ENCODE measurements at places on chromosomes 6 and 20.

DNA sequence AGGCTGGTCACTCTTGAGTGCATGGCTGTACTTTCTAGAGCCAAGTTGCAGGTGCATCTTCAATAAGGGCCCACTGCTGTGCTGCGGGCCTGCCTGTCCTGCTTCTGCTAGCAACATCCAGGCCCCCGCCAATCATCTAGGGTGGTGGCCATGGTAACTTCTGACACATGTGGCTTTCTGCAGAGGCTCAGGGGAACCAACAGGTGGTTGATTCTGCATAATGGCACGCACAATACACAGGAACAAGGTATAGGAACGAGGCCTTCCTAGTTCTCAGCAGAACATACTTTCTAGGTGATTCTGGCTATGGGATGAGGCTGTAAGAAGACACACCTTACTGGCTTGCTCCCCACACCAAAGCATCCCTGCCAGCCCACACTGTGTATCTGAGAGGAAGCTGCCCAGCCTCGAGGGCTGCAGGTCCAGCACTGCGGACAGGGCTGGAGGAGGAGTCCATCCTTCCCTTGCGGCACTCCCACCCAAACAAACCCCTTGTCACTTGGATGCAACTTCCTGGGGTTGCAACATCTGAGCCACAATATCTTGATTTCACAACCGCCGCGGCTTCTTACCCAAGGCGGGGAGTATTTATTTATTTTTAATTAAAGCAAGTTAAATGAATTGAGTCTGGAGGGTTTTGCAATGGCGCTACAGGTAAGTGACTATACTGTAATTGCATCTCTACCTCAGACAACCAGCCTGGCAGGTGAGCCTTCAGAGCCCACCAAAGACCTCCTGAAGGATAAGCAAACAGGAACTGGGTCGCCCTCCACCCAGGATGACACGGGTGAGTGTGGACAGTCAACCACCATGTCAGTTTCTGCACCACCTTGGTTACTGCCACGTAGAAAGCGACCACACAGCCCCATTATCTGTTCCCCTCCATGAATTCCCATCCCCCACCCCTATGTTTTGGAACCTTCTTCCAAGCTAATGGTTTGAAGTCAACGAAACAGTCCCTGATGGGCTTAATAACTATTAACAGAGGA, 49.6 kb downstream of the SULF2 start:
- no peak for DNase-seq

- DNase-seq = no peak
Observed at GRCh38 chr6:134352786-134353480, 35.0 kb upstream of the SGK1 start.

GRCh38 chr6:145866456-145867396, 52.1 kb upstream of the FBXO30 start:
- no peak for DNase-seq

GRCh38 chr6:8736156-8736895, 301.0 kb upstream of the SLC35B3 start:
- no peak for DNase-seq

- no peak for DNase-seq
Observed at GRCh38 chr6:56037601-56038000, 162.2 kb upstream of the BMP5 start.

GRCh38 chr20:54115172-54115854, 44.9 kb upstream of the BCAS1 start:
- DNase-seq = no peak

GRCh38 chr6:11702500-11703130, 76.0 kb downstream of the ADTRP start:
- DNase-seq = no peak

DNA sequence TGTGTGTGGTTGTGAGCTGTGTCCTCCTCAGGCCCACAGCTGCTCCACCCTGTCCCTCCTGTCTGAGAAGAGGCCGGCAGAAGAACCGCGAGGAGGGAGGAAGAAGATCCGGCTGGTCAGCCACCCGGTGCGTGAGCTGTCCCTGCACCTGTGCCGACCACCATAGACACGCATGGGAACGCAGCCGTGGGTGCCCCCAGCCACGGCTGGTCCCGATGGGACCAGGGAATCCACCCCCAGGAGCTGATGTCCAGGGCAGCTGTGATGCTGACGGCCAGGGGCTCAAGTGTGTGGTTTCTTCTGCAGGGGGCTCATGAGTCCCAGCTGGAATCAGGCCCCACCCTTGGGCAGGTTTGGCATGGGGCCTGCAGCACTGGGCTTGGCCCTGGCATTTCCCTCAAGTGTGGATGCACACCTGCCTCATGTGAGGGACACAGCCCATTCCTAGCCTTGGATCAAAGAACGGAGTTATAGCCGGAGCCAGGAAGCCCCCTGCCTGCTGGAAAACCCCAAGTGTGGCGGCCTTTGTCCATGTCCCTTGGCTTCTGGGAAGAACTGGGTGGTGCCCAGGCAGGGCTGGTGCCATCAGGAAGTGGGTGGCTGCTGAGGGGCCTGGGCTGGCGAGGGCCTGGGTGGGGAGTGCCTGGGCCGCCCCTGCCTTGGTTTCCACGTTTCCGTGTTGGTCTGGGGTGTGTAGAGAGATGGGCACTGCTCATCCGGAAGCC, 4.6 kb upstream of the TNFRSF6B start:
- DNase-seq = no peak

- no peak for DNase-seq
Observed at GRCh38 chr6:124970243-124970642, 8.0 kb downstream of the RNF217 start.

DNA sequence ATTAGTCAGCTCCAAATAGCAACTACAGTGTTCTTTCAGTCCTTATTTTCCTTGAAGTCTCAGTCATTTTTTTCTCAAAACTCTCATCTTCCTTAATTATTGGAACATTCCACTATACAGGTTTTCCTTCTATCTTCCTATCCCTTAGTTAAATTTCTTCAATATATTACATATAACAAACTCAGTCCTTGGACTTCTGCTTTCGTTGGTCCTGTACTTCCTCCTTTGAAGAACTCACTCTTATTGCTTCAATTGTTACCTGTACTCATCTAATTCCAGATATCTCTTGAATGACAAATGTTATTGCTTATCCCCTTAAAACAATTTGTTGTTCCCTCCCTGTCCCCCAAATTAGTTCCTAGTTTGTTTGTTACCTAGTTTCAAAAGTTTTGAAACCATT, 67.7 kb upstream of the NOTCH4 start:
- DNase-seq = no peak

GRCh38 chr6:147905711-147906110, 397.2 kb downstream of the SAMD5 start:
- no peak for DNase-seq

GRCh38 chr20:1267161-1267560, 1.1 kb downstream of the SNPH start:
- no peak for DNase-seq

- no peak for DNase-seq
Observed at GRCh38 chr6:85008296-85009009, 244.1 kb upstream of the TBX18 start.

DNA sequence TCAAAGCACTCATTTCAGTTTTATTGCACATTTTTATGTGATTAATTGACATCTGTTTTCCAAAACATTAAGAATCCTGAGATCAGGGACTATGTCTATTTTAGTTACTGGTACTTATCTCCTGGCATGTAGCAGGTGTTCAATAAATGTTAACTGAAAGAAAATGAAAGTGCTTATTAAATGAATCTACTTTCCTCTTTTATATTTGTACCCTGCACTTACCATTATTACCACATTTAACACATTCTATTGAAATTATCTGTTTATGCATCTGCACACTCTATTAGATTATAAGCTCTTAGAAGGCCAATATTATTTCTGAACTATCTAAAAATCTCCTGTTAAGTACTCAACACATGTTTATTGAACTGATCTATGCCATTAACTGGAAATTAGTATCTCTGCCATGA, 131.9 kb downstream of the EPM2A start:
- DNase-seq = no peak

DNA sequence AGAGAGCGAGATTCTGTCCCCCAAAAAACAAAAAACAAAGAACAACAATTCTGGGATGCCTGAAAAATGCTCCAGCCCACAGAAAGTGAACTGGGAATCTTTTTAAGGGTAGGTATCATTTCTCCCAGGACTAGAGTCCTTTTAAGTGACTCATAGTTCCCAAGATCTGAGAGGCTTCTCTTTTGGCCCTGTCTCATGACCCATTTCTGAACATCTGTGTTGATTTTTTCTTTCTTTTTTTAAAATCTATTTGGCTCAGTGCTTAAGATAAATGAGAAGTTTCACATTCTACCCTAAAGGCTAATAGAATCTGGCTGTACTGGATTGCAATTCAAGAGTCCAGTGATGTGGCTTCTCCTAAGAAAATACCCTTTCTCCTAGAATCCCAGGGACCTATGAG, 217.6 kb upstream of the FOXQ1 start:
- no peak for DNase-seq

GRCh38 chr20:24969186-24970029, 20.3 kb downstream of the CST7 start:
- DNase-seq = no peak

GRCh38 chr6:97870273-97870672, 587.3 kb upstream of the MMS22L start:
- no peak for DNase-seq

DNA sequence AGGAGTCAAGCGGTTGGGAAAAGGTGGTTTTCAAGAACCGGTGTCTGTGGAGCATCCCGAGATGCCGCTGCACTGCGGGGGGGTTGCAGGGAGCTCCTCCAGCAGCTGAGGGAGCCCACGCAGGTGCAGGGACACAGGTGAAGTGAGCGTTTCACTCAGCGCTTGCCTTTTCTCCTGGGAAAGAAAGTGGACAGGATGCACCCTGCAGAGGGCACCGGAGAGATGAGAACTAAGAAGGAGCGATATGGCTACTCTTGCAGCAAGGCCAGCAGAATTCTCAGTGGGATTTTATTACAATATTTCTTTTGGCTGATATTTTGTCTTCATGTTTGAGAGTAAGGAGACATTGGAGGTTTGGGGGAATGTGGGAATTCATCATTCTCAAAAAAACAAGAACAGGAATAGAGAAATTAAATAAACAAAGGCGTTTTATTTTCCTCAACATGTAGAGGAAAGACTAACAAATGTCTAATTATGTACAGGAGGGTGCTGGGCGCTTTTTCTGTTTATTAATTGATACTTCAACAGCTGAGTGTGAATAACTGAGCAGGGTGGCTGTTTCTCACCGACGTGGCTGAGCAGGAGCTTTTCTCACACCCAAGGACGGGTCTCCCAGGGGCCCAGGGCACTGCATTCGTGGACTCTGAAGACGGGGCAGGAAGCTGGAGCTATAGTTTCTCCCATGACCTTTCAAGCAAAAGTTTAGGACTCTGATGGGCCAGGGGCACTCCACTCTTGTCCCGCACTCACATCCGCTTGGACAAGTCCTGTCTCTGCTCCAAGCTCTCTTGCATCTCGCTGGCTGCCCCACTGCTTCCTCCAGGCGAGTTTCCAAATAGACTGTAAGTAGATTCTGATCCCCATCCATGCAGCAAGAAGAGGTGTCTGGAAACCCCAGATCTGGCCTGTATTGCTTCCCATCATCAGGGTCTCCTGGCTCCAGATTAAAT, 176.1 kb downstream of the SMOC2 start:
- no peak for DNase-seq

DNA sequence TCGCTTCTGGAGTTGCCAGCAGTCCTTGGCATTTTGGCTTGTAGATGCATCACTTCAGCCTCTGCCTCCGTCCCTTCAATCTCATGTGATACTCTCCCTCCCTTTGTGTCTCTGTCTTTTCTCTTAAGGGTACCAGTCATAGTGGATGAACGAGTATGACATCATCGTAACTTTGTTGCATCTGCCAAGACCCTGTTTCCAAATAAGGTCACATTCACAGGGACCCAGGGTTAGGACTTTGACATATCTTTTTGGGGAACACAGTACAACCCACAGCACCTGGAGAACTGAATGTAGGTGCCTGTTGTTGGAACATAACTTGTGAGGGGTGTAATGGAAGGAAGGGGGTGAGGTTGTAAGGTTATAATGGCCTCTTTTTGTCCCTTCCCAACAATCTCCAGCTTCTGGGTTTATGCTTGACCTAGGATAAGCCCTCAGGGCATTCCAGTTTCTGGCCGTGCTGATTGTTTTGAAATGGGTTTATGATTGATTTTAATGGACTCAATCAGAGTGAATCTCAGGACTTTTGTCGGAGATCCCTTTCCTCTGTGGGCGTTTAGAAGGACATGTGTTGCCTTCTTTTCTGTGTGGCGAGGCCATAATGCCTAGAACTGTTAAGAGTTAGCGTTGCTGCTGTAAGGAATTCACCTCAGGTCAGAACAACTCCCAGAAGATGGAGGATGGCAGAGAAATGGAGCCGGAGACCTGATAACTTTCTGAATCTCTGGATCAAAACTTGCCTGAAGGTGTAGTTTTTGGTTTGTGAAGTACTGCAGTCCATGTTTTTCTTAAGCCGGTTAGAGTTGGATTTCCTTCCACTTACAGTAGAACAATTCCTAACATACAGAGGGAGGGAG, 9.2 kb downstream of the ATRN start:
- DNase-seq = no peak

- no peak for DNase-seq
Observed at GRCh38 chr20:47676912-47677634, 108.2 kb downstream of the SULF2 start.

- no peak for DNase-seq
Observed at GRCh38 chr20:5191829-5192569, 65.2 kb downstream of the CDS2 start.

GRCh38 chr20:58342104-58342945, 32.8 kb downstream of the RAB22A start:
- no peak for DNase-seq

DNA sequence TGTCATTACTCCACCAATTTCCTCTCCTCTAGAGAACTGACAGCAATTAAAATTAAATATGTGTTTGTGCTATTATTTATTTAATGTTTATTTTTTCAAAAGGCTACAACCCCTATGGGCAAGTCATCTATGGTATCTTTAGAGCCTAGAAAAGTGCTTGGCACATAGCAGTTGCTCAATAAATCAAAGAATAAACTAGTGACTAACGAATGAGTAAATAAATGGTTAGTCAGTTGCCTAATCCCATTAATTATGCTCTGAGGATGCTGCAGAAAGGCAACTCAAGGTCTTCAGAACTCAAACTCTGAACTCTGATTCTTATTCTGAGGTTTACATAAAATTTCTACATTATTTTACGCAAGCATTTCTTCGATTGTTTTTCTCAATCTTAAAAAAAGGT, 193.0 kb upstream of the TSHZ2 start:
- no peak for DNase-seq

GRCh38 chr6:22596011-22596410, 26.6 kb downstream of the HDGFL1 start:
- DNase-seq = no peak

GRCh38 chr6:53309059-53309900, 39.5 kb downstream of the ELOVL5 start:
- DNase-seq = no peak

GRCh38 chr6:15426901-15427300, 181.0 kb downstream of the JARID2 start:
- DNase-seq = no peak

GRCh38 chr6:9623985-9624384, 790.9 kb downstream of the TFAP2A start:
- DNase-seq = no peak

- DNase-seq = no peak
Observed at GRCh38 chr6:119312875-119313338, 36.7 kb downstream of the MAN1A1 start.

GRCh38 chr6:14730654-14731053, 515.2 kb upstream of the JARID2 start:
- DNase-seq = no peak

GRCh38 chr20:62087227-62087626, 21.5 kb upstream of the TAF4 start:
- DNase-seq = no peak

GRCh38 chr20:46349742-46350056, 41.4 kb upstream of the CDH22 start:
- DNase-seq = no peak

GRCh38 chr6:63558278-63558677, 14.0 kb upstream of the LOC128125822 start:
- no peak for DNase-seq
